ENCODE measurements at places on chromosomes 6 and 20. TPM values are rescaled to one million over a fixed set of nuclear protein-coding genes. Genes with fewer than 3 reads are reported as not detected.
A peak's percentile ranks its signal among the peaks of the same experiment; 100 is the strongest.

EYS gene
- 0.59 TPM for polyA plus RNA-seq

SALL4 gene
- polyA plus RNA-seq: 1.0 TPM

GPSM3 gene
- polyA plus RNA-seq: 9.9 TPM

SLC26A8 gene
- polyA plus RNA-seq: 0.17 TPM

BTN2A1 gene
- polyA plus RNA-seq: 27.4 TPM

BMP6 gene
- 1.1 TPM for polyA plus RNA-seq

STX11 gene
- 3.0 TPM for polyA plus RNA-seq

NAPB gene
- polyA plus RNA-seq: 8.1 TPM

C20orf204 gene
- polyA plus RNA-seq: 1.0 TPM

ULBP3 gene
- polyA plus RNA-seq: 1.6 TPM

MUC22 gene
- polyA plus RNA-seq: not detected

ZNF341 gene
- polyA plus RNA-seq: 3.6 TPM

LYRM4 gene
- polyA plus RNA-seq: 20.5 TPM

PRR18 gene
- 1.4 TPM for polyA plus RNA-seq

ZNF165 gene
- 0.56 TPM for polyA plus RNA-seq

IPCEF1 gene
- polyA plus RNA-seq: 2.0 TPM

SNRNP48 gene
- 15.9 TPM for polyA plus RNA-seq

DNA sequence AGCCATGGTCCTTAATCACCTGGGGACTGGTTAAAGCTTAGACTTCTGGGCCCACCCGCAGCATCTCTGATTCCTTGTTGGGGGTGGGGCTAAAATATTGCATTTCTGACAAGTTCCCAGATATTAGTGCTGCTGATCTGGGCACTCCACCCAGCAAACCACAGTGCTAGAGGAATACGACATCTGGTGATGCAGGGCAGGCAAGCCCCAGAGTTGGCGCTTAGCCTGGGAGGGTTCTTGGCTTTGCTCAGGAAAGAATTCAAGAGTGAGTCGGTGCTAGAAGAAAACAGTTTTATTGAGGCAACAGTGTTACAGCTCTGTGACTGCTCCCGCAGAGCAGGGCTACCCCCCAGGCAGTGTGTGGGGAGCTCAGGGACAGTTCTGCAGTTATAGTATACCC lies 210.7 kb downstream of the TFAP2C start:
- DNase-seq: no peak

- DNase-seq: no peak
Measured at GRCh38 chr6:109808837-109809236, 117.7 kb downstream of the FIG4 start.

- no peak for DNase-seq
Measured at GRCh38 chr6:44154067-44154466, 4.6 kb upstream of the CAPN11 start.

- no peak for DNase-seq
Measured at GRCh38 chr6:33339193-33339592, 21.6 kb upstream of the ZBTB22 start.

DNA sequence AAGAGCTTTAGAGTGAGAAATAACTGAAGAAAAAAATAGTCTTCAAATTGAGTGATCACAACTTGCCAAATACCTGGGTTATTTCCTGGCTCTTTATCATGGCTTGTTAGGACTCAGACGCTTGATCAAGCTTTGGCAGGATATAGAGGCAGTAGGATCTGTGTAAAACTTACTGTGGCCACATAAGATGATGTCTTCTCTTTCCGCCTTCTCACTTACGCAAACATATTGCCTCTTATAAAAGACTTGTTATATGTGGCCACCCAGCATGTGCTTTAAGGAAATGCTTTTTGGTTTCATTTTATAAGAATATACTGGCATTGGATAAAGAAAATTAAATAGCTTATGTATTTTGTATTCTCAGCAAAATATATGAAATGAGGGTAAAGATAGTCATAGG lies 101.8 kb upstream of the AKIRIN2 start:
- no peak for DNase-seq

GRCh38 chr6:51553246-51554015 lies 534.0 kb downstream of the PKHD1 start:
- DNase-seq: no peak

GRCh38 chr6:113763876-113764275 lies 93.3 kb upstream of the MARCKS start:
- no peak for DNase-seq

- no peak for DNase-seq
Measured at GRCh38 chr20:56088375-56088774, 83.1 kb upstream of the CBLN4 start.

DNA sequence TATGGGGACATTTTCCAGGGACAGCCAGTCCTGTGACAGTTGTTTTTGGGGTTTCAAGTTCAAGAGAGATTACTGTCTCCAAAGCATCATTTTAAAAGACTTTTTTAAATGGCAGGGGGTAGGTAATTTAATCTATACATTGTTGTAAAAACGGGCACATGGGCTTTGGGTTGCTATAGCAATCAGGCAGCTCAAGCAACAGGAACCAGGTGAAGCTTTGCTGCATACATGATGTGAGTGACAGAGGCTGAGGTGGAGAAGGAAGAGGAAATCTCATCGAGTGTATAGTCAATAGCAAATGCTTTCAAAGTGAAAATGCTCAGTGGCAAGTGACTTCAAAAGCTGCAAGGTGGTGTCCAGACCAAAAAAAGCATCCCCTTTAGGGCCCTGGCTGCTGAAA lies 277.4 kb upstream of the JAG1 start:
- no peak for DNase-seq

DNA sequence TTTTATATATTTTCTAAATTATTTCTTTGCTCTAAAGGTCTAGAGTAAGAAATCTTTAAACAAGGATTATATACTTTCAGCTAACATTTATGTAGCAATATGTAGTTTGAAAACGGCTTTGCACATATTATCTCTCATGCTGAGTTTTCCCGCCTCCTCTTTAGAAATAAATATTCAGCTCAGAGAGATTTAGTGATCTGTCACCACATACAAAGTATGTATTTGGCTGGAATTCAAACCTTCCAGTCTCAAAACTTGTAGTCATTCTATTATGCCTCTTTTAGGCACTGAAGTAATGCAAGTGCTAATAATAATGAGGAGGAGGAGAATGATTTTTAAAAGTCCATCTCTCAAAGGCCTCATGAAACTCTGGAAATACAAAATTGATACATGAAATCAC lies 525.0 kb downstream of the GRIK2 start:
- DNase-seq: no peak

- no peak for DNase-seq
Measured at GRCh38 chr6:41535766-41536165, 10.4 kb upstream of the FOXP4 start.

GRCh38 chr20:45337367-45338120 lies 10.7 kb downstream of the SDC4 start:
- DNase-seq: no peak

DNA sequence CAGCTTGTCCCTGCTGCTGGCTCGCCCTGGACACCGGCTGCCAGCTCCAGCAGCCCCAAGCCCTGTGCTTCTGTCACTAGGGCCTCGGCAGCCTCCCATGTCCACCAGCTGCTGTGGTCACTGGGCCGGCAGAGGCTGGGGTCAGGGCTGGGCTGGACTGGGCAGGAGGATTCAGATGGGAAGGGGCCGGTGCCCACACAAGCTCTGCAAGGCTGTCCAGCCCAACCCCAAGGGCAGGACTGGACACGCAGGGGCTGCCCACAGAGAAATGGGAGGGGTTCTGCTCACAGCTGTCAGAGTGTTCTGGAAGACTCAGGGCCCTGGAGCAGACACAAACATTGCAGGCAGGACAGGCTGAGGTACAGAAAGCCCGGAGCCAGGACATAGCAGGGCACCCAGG lies 65.6 kb downstream of the ADNP start:
- DNase-seq: no peak

DNA sequence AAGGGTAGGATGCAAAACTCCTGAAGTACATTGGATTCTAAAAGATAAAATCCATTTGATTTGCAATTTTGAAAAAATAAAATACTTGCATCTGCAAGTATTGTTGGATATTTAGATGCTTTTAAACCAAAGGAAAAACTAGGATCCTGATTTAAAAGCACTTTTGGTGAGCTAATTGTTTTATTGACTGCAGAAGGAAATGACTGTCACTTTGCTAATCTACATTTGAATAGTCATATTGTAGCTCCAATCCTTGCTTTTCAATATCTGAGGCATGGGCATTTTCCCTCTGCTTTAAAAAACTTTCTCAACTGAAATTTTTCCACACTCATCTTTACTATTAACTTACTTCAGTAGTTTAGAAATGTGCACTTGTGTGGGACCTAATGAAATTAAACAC lies 74.1 kb downstream of the TRDN start:
- no peak for DNase-seq

GRCh38 chr20:55052459-55052858 lies 577.1 kb downstream of the DOK5 start:
- DNase-seq: no peak

DNA sequence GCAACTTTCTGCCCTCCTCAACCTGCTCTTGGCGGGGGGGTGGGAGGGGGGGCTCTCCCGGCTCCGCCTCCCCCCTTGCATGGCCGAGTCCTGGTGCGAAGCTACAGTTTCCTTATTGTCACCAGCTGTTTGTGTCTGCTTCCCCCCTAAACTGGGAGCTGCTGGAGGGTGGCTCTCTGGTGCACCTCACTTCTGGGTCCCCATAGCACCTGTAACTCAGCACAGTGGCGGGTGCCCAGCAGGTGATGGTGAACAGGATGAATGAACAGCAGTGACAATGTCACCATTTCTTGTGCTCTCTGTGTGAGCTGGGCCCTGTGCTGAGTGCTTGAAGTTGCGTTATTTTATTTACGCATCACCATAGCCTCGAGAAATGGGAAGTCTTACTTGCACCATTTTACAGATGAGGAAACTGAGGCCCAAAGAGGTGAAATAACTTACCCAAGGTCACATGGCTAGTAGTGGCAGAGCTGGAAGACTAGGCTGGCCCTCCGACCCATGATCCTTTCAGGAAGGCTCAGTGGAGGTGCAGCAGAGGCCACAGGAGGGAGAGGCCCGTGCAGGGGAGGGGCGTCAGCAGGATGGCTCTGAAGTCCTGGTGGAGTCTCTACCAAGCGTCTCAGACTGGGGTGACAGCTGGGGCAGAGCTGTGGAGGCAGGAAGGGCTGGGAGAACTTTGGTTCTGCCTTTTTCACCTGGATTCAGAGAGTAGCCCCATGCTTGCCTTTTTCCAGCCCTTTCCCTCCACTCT lies 41.8 kb downstream of the SRC start:
- DNase-seq: no peak

DNA sequence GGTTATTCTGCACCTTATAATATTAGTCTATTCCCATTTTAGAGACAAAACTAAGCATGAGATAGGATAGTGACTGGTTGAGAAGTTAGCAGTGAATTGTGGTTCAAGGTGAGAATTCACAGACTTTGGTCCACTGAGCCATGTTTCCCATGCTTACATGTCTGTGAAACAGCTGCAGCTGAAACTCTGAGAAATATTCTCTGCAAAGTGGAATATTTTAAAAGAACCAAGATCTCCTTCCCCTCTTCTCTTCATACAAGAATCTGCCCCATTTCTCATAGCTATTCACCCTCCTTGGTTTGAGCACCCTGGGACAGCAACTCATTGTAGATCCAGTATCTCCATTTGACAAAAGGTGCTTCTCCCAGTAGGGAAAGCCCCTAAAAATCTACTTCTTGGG lies 70.2 kb upstream of the TMEM170B start:
- no peak for DNase-seq

DNA sequence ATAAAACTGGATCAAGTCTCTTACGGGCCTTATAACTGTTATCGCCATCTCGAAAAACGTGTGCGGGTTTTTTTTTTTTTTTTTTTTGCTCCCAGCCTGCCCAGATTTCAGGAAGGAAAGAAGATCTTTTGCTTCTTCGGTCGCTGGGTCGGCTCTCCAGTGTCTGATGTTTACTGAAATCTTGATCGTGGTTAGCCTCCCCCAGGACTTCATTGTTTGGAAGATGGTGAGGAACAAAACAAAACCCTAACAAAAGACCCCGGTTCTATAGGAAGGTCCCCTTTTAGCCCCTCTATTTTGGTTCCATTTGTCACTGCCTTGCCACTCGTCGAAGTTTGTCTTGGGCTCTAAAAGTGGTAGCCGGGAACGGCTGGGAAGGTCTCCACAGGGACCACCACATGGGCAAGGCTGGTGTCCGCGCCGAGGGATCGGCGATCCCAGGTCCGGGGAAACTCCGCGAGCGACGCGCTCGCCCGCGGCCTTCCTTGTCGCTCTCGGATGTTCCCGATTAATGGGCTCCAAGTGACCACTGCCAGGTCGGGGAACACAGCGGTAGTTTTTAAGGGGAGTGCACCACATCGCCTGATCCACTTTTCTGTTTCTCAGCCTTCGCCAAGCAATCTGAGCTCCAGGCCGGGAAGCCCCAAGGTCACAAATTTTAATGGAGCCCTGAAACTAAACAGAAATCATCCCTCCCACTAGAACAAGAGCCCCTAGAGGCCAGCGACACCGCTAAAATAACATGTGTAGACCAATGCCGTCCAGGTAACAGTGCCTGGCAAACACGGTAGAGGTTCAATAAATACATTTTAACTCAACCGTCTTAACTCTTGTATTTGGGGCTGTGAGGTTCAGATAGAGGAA lies 27.0 kb downstream of the TRIM27 start:
- DNase-seq: peak; percentile 75

DNA sequence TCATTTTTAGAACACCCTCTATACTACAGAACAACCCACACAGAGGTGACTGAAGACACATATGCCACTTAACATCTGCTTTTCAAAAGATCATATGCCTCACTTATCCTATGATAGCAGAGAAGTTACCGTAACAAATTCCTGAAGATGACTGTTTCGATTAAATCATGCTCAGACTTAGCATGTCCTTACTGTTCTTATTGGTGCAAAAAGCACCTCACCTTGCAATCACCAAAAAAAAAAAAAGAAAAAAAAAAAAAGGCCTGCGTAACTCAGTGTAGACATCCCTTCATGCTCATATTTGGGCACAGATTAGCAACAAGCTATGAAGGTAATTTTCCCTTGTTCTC lies 17.7 kb upstream of the DST start:
- no peak for DNase-seq

DNA sequence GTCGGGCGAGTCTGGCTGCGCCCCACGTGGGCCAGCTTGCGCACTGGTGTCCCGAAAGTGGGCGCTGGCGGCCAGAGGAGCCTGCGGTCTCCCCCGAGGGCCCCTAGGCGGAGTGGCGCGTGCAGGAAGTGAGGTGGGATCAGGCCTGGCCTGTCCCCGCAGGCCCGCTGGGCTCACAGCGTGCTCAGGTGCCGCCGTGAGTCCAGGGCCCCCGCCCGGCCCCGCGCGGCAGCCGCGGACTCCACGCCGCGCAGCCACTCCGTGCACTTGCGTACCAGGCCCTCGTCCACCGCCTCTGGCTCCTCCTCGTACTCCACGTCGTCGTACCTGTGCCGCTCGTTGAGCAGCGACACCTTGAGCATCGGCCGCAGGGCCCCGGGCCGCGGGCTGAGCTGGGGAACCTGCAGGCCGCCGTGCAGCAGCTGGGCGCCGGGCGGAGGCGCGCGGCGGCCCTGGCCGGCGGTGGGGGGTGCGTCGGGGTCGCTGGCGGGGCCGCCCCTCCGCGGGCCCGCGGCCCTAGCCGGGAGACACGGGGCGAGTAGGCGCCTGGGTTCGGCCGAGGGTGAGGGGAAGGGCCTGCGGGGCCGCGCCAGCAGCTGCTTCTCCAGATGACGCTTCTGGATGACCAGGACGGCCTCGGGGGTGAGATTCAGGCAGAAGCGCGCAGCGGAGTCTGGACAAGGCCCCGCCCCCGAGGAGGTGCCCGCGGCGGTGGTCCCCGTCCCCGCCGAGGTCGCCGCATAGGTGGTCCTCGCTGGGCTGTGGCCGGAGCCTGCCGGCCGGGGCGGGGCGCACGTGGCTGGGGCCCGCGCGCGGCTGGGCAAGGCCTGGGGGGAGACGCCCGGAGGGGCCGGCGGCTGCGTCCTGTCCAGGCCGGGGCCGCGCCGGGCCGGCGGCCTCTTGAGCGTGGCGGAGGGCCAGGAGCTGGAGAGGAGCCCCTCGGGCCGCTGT lies 835 bp downstream of the PRR18 start:
- DNase-seq: no peak

GRCh38 chr20:48605364-48606171 lies 222.2 kb downstream of the PREX1 start:
- DNase-seq: no peak
